Right ventricle myocardium inferior (tissue), 1 donor: ENCODE measurements at places on chromosomes 7 and 10. TPM values are rescaled to one million over a fixed set of nuclear protein-coding genes. Genes with fewer than 3 reads are reported as not detected.

CHAT gene
- not detected for total RNA-seq

YAE1 gene
- 19.0 TPM for total RNA-seq

GRCh38 chr10:18196806-18197550, 56.8 kb downstream of the CACNB2 start:
- no peak for DNase-seq

DNA sequence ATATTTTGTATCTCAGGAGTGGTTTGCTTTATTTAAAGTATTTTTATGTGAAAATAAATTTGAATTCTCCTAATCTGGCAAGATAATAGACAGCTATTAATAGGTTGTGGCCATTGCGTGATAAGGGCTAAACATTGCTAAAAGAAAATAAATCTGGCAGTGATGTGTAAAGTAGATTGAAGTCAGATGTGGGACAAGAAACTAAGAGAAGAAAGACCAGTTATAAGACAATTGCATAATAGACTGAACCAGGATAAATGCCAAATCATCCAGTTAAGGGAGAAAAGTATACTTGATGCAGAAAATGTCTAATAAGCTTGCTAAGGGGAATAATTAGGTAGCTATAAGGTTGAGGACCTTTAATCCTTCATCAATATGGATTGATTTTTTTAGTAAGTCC, 197.5 kb upstream of the CSTF2T start:
- DNase-seq, result no peak

DNA sequence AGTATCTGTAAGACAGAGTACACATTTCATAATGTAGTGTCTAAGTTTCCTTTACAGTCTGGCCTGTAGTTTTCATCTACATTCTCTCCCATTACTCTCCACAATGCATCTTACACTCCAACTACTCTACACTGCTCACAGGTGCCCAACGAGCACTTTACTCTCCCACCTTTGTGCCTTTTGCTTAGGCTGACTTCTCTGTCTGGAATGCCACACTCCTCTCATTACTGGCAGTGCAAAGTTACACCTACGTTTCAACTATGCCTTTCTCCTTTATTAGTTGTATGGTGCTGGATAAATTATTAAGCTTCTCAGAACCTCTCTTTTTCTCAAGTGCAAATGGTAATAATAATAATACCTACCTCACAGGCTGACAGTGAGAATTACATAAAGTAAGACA, 70.5 kb downstream of the RNLS start:
- no peak for DNase-seq

DNA sequence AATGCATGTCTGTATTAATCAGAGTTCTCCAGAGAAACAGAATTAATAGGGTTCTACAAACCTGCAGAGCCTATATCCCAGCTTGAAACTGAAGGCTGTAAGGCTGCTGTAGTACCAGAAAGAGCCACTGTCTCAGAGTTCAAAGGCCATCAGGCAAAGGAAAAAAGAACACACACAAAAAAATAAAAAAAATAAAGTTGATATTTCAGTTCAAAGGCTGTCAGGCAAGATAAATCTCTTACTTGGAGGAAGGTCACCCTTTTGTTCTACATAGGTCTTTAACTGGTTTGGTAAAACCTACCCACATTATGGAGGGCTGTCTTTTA, 12.0 kb upstream of the TMEM26 start:
- no peak for DNase-seq
